ENCODE measurements at places on chromosomes 7 and 10.

GRCh38 chr10:46298477-46299285 is 11.9 kb downstream of the ANTXRL start:
- DNase-seq, result no peak

- DNase-seq, result no peak
Observed at GRCh38 chr7:132256721-132257212, 319.5 kb downstream of the PLXNA4 start.

DNA sequence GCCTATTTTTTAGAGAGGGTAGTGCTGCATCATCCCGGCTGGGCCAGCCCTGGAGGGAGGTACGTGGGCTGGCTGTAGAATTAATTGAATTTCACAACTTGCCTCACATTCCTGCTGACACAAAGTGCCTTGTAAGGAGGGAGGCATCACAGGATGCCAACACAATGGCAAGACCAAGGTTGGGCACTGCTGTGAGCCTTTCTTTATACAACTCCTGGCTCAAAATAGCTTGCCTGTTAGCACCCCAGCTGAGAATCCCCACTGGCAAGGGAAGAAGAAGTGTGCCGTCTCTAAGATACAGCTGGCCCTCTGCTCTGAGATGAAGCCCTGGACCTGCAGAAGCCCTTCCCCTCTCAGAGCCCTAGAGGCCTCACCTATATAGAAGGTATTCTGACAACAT is 873.9 kb downstream of the GRID1 start:
- DNase-seq, result no peak

DNA sequence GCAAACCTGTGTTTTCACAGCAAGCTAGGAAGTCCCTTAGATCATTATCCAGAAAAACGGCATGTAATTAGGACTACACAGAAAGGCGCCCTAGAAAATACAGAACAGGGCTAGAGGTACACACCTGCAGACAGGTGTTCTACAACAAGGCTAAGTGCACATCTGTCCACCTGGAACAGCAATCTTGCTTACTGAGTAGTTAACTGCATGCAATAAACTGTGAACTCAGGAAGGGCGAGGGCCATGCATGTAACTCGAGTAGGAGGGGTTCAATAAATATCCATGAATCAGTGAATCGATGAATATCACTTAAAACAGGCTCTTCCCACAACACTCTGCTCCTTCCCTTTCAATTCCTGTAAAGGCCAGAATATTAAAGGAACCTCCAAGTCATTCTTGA is 22.0 kb downstream of the FAM171A1 start:
- no peak for DNase-seq

GRCh38 chr7:130387628-130388403 is 7.5 kb downstream of the CPA1 start:
- DNase-seq, result no peak

All from NCI-H524 (cell line).